Aortic smooth muscle cell (primary cell): ENCODE measurements at places on chromosomes 4 and X. TPM values are rescaled to one million over a fixed set of nuclear protein-coding genes. Genes with fewer than 3 reads are reported as not detected.

The USO1 gene
- total RNA-seq = 104 and 114 TPM in 2 replicates

The VCX gene
- not detected in 2 replicates for total RNA-seq

The N4BP2 gene
- 4.8 and 5.7 TPM in 2 replicates for total RNA-seq

The PLP1 gene
- 0.12 TPM in 1 of 2 replicates, not detected in the other for total RNA-seq

The TEX13B gene
- total RNA-seq = not detected in 2 replicates

The VCX2 gene
- total RNA-seq = not detected in 2 replicates

The SATL1 gene
- not detected in 2 replicates for total RNA-seq

The SERPINA7 gene
- not detected in 2 replicates for total RNA-seq

The OTC gene
- total RNA-seq = not detected in 2 replicates

The MGST2 gene
- 6.7 and 6.9 TPM in 2 replicates for total RNA-seq

The PIN4 gene
- total RNA-seq = 23.3 and 28.4 TPM in 2 replicates
